ENCODE measurements at places on chromosomes 12 and 14.

- no peak for DNase-seq
Measured at GRCh38 chr12:95083938-95084337, 10.5 kb upstream of the NR2C1 start.

- DNase-seq: no peak
Measured at GRCh38 chr14:55136241-55136640, 7.2 kb downstream of the LGALS3 start.

- DNase-seq: peak; percentile 65
Measured at GRCh38 chr14:92121670-92122350, at the start of the genes CPSF2 and NDUFB1. TSS of gene CPSF2 (plus strand) at chr14:92121969. CDS start at chr14:92130985, 9,016 bp downstream. TSS of gene NDUFB1 (minus strand) at chr14:92121706. CDS start at chr14:92117637, 4,069 bp downstream.

DNA sequence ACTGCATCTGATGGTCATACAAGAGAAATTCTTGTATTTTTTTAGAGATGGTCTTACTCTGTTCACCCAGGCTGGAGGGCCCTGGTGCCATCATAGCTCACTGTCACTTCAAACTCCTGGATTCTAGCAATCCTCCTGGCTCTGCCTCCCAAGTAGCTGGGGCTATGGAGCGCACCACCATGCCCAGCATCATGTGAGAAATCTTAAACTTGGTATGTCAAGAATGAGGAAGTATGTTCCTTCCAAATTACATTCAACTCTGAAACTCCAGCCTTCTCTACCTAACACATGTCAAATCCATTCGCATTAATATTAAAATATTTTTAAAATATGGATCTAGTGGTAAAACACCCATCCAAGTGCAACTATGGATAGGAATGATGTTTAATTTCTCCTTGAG, 27.5 kb upstream of the CDKN3 start:
- DNase-seq: no peak

DNA sequence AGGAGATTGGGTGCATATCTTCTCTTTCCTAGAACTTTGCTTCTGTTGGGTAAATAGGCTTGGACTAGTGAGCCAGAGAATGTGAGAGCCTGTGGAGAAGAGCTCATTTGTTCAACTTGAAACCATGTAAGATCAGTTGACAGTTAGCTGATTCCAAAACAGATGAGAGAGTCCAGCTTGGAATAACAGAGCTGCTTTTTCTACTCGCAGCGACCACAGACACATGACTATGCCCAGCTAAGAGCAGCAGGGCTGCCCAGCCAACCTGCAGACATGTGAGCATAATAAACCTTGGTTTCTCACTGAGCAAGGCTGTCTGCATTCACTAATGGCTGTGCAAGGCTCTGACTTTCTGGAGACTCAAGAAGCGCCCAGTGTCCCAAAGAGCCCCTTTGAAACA, 209.2 kb downstream of the C12orf75 start:
- DNase-seq: no peak

GRCh38 chr12:79347866-79348265, 342.9 kb downstream of the PAWR start:
- DNase-seq: no peak

DNA sequence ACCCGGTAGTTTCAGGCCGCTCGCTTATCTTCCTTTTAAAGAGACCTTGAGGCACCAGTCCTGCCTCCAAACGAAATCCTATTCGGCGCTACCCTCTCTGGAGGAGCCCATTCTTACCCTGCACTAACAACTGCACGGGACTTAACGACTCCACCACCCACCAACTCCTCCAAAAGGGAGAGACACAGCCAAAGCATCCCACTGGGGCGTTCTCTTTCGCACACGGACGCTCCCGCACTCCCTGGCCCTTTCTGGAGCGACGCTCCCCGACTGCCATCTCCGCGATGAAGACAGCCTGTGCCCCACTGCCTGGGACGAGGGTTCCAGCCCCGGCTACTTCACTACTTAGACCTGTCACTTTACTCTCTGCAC, 650 bp downstream of the GALC start:
- peak; percentile 70 for DNase-seq

GRCh38 chr14:37457334-37457733, 137.7 kb downstream of the FOXA1 start:
- no peak for DNase-seq

DNA sequence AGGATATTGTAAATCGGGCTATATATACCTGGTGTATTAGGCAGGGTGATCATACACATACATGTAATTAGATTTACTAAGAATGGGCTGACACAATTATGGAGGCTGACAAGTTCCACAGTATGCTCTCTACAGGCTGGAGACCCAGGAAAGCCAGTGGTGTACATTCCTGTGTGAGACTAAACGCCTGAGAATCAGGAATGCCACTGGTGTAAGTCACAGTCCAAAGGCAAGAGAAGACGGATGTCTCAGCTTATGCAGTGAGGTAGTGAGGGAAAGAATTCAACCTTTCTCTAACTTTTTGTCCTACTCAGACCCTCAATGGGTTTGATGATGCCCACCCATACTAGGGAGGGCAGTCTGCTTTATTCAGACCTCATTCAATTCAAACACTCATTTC, 57.1 kb downstream of the METTL25 start:
- no peak for DNase-seq

GRCh38 chr12:121124402-121125109, 8.1 kb upstream of the P2RX7 start:
- DNase-seq: no peak

GRCh38 chr12:106125351-106126095, 13.2 kb downstream of the NUAK1 start:
- DNase-seq: no peak

- no peak for DNase-seq
Measured at GRCh38 chr12:110906083-110906482, 14.3 kb downstream of the MYL2 start.

DNA sequence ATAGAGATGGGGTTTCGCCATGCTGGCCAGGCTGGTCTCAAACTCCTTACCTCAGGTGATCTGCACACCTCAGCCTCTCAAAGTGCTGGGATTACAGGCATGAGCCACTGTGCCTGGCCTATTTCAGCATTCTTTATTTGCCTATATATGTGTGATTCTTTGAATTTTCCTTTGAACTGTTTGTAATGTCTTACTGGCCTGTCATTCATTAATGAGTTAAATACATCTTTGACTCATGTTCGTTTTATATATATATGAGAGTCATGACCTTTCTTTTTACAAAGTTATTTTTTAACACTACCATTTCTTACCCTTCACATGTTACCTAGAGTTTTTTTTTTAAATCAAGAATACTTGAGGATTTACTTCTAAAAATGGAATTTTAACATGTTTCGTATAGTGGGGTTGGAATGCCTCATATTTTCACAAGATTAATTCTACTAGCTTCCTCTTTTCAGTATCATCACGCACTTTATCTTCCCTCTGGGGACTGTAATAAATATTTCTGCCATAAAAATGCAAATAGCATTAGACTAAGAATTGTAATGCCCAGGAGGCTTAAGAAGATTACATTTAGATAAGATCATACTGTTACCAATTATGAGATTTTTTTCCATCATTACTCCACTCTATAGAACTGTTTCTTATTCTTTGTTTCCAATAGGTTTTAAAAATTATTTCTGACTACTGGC, 66.7 kb downstream of the NTN4 start:
- no peak for DNase-seq

DNA sequence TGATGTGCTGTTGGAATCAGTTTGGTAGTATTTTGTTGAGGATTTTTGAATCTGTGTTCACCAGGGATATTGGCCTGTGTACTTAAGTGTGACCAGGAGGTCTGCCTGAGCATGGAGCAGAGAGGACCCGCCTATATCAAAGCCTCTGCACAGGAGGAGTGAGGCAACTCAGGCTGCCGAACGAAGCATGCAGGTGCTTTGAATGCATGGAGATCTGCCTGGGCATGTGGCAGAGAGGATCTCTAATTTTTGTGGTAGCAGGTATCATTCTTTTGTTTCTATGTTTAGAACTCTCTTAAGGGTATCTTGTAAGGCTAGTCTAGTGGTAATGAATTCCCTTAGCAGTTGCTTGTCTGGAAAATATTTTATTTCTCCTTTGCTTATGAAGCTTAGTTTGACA, 26.9 kb downstream of the RAB3IP start:
- no peak for DNase-seq

- DNase-seq: no peak
Measured at GRCh38 chr14:89401761-89402160, 15.3 kb downstream of the FOXN3 start.

- DNase-seq: no peak
Measured at GRCh38 chr12:111158992-111159391, 209.9 kb downstream of the PHETA1 start.

DNA sequence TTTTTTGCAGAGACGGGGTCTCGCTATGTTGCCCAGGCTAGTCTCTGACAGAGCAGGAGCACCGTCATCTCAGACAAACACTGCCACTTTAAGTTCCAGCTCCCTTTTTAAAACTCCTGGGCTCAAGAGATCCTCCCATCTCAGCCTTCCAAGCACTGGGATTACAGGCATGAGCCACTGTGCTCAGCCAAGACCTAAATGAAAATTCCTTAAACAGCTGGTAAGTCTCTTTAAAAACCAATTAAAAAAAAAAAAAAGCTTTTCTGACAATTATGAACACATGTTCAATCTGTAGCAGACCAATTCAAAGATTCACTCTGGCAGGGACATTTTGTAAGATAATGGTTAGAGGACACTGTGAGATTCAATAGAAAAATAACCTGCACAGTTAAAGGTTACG, 77.8 kb downstream of the HECTD4 start:
- DNase-seq: no peak

GRCh38 chr12:50862316-50862715, 19.6 kb downstream of the TMPRSS12 start:
- no peak for DNase-seq

DNA sequence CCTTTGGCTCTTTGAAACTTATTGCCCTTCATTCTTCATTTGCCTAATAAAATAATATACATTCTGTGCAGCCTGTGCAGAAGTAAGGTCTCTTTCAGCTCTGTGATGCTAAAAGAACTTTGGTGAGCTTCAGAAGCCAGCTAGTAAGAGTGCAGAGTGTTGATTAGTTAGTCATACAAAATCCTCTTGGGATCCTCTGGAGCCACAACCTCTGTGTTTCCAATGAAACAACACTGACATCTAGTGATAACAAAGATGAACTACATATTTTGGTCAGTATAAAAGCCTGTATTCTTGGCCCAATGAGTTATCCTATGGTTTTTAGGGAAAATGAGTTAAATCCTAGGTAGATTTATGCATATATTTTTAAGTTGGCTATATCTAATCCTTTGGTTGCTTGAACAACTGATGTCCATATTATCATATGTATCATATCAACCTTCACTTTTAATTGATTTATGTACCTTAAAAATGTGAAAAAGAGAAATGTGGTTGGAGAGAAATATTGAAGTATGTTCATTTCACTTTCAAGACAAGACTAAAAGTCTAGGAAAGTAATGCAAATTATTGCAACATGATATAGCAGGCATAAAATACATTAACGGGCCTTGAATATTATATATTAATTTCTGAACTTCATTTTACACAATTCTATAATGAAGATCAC, 158.4 kb downstream of the KLHL28 start:
- DNase-seq: no peak

GRCh38 chr14:99186956-99187690, 84.9 kb downstream of the BCL11B start:
- no peak for DNase-seq

DNA sequence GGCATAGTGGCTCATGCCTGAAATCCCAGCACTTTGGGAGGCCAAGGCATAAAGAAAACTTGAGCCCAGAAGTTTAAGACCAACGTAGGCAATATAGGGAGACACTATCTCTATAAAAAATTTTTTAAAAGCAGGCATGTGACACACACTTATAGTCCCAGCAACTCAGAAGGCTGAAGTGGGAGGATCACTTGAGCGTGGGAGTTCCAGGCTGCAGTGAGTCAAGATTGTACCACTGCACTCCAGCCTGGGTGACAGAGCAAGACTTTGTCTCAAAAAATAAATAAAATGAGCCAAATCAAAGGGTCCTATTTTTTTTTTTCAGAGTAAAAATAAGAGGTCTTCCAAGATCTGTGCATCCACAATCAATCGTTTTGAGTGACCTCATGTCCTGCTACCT, 237.6 kb downstream of the SLC16A7 start:
- no peak for DNase-seq

GRCh38 chr14:105335735-105336476, 21.4 kb downstream of the PACS2 start:
- peak; percentile 72 for DNase-seq

DNA sequence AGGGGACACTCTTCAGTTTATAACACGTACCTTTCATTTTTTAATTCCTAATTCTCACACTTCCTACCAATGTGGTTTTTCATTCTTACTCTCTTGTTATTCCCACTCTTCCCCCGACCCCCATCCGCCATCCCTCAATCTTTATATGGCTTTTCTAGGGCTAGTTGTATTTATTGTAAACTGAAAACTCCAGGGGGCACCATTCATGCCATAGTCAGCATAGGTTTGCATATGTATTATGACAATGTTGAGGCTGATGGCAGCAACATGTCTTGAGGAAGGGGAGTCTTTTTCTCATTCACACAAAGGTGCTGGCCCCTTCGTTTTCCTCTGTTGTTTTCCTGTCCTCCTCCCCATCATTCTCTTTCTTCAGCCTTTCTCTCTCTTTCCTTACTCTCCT, 27.7 kb upstream of the LTA4H start:
- DNase-seq: no peak

- DNase-seq: no peak
Measured at GRCh38 chr14:33430414-33431035, 491.8 kb downstream of the NPAS3 start.

DNA sequence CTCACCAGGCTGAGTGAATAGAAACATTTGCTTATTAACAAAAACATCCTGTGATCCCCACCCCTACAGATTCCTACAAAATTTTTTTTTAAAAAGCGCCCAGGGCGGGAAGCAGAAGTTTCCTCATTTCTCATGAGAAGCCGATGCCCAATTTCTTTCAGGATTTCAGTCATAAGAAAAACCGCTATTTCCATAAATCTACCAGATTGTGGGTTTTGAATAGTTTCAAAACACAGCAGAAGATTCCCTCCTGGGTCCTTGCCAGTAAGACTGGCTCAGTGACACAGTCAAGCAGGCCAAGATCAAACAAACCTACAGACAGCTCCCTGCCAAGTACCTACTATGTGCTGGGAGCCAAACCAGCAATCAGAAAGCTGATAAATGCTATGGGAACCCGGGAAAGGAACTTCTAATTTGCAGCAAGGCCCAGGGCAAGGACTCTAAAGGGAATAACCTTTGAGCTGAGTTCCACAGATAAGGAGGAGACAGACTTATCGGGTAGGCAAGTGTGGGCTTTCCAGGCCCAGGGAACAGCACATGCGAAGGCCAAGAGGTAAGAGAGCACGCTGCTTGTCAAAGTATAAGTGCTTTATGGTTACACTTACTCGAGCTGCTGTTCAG, 68.7 kb downstream of the CCDC88C start:
- DNase-seq: no peak

DNA sequence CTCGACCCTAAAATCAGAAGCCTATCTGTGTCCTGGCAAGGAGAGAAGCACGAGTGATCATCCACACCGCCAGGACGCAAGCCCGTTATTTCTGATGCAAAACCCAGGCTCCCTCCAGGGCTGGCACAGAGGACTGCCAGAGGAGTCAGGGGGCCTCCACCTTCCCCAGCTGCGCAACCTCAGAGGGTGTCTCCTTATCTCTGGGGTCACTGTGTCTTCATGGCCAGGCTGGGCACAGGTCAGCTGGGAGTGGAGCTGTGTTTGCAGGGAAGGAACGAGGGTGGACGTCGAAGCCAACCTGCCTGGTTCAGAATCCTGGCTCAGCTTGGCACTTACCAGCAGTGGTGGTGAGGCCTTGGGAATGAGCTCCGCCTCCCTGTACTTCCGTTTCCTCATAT, 12.0 kb upstream of the SERPINA3 start:
- DNase-seq: no peak

Measured in nucleus accumbens (tissue), 56 donors.